Kidney epithelial cell (primary cell): ENCODE measurements at places on chromosomes 16 and 17. TPM values are rescaled to one million over a fixed set of nuclear protein-coding genes. Genes with fewer than 3 reads are reported as not detected.

Gene HP
- total RNA-seq, result not detected in 2 replicates

Gene NHLRC4
- 0.46 and 2.3 TPM in 2 replicates for total RNA-seq

Gene OTOA
- 0.07 and 0.17 TPM in 2 replicates for total RNA-seq

Gene FBXW10
- not detected in 2 replicates for total RNA-seq

Gene CALB2
- total RNA-seq, result 5.0 and 6.2 TPM in 2 replicates

Gene MEIOB
- 5.0 and 6.2 TPM in 2 replicates for total RNA-seq

Gene RNF135
- 11.1 and 11.8 TPM in 2 replicates for total RNA-seq

Gene RNPS1
- 243 and 268 TPM in 2 replicates for total RNA-seq

GRCh38 chr17:72034000-72034399, 86.8 kb upstream of the SOX9 start:
- DNase-seq, result no peak

DNA sequence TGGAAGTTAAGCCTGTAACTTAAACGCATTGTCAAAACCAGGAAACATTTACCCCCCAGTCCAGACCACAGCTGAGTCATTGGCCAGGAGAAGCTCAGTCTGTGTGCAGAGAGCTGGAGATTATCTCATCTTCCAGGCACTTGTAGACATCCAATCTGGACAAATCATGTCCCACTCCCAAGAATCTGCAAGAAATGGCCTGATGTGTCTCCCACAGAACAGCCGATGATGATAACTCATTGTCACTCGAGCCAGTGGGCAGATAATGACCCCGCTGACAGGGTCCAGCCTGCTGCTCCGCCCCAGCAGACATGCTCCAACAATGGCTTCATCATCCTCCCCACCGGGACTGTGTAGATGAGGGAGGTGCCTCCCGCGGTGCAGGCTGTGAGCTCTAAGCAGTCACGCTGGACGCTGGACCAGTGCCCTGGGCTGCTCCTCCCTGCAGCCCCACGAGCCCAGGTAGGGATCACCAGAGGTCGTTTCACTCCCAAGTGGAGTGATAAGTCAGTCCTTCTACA, 322.5 kb downstream of the C16orf95 start:
- DNase-seq, result peak; percentile 96

DNA sequence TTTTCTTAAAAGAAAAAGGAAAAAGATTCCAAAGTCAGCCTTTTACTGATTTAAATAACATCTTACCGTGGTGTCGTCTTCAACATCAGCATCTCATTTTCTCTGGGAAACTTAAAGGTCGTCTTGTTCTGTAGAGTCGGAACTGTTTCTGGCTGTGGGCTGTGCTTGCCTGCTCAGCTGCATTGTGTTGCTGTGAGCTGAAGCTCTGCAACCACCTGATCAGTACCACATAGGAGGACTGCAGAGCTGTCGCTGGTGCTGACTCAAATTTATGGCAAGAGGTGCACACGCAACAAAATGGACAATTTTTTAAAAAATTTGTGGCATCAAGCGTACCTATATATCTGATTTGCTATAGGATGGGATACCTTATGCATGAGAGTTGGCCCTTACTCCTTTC, at the start of gene OMG:
Gene OMG, minus strand, starts transcription at position 150 of the 400 bp plus-strand sequence. CDS start 908 bp downstream, outside the sequence.
- DNase-seq, result no peak

DNA sequence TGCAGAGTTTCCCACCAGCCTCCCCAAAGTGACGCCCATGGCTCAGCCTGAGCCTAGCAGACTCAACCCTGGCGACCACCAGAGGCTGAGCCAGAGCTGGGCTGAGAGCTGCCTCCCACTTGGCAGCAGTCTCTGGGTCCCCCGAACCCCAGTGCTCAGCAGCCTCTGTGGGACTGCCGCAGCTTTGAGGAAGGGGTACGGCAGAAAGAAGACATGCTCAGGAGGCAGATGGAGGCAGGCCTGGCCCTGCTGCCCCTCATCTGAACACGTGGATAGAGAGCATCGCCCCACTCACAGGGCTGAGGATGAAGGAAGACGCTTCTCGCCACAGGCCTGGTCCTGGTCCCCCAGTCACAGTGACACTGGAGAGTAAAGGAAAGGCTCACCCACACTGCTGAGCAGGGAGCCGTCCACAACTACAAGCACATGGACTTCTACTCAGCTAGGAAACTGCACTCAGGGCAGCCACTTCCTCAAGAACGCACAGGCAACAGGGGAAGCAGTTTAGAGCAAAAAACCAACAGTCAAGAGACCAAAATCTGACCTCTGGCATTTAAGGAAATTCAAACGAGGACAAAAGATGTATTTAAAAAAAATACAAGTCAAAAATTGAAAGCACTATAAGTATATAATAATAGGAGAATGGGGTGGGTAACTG, 45.2 kb upstream of the GSG1L start:
- DNase-seq, result no peak

DNA sequence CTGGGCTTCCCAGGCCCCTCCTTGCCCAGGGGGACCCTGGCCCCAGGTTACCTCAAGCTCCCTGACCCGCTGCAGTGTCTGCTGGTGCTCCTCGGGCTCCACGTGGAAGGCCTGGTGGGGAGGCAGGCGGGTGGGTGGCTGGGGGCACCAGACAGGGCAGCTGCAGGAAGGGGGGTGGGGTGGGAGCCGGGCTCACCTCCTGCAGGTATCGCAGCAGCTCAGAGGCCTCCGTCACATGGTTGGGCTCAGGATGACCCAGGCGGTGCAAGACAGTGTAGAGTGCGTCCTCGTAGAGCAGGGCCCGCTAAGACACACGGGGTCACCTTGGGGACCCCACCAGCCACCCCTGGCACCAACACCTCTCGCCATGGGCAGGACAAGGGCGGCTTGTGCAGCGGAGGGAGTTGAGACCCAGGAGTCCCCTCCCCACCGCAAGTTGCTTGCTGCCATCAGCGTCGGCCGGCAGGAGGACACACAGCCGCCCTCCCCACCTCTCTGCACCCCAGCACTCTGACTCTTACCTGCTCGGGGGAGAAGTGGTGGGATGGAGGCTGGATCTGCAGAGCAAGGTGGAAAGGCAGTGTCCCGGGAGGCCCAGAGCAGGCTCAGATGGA, 1.1 kb downstream of the UNC13D start:
- DNase-seq, result no peak

- no peak for DNase-seq
Observed at GRCh38 chr17:44113868-44114840, 9.3 kb downstream of the HDAC5 start.

DNA sequence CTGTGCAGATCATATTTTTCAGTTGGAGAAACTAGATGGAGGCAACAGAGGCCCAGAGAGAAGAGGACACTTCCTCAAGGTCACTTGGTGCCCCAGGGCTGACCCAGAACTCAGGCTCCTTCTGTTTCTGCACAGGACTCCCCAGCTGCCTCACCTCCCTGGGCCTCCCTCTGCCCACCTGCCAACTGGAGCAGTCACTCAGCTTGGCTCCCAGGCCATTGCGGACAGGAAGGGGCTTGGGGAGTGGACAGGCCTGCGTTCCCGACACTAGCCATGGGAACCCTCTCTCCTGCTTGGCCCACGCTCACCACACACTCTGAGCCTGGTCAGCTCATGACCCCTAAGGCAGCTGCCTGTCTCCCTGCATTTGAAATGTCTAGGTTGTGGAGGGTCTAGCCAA, 78.1 kb upstream of the BRD7 start:
- no peak for DNase-seq

- DNase-seq, result no peak
Observed at GRCh38 chr16:78228704-78229103, 129.2 kb downstream of the WWOX start.

GRCh38 chr16:86319585-86320236, 190.6 kb upstream of the FOXF1 start:
- DNase-seq, result no peak

DNA sequence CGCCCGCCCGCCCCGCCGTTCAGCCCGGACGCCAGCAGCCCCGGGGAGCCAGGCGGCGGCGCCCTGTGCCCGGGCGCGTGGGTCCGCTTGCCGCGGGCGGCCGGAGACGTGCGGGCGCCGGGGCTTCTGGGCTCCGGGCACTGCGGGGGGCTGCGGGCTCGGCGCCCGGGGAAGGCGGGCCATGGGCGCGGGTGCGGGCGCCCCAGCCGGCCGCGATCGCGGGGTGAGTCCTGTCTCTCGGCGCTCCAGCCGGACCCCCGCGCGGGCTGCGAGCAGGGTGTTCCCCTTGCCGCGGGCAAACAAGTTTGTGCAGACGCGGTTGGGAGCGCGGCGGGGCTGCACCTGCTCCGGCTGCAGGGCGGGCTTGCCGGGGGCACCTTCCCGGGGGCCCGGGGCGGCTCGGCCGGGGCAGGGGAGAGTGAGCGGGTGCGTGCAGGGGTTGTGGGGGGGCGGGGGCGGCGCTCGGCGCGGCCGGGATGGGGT, 292 bp downstream of the WSCD1 start:
- no peak for DNase-seq

GRCh38 chr16:1740234-1740633, 31.1 kb downstream of the NME3 start:
- DNase-seq, result no peak

GRCh38 chr16:4270091-4270490, 2.7 kb downstream of the TFAP4 start:
- DNase-seq, result no peak

- no peak for DNase-seq
Observed at GRCh38 chr17:8799570-8800212, 526 bp upstream of the MFSD6L start.

DNA sequence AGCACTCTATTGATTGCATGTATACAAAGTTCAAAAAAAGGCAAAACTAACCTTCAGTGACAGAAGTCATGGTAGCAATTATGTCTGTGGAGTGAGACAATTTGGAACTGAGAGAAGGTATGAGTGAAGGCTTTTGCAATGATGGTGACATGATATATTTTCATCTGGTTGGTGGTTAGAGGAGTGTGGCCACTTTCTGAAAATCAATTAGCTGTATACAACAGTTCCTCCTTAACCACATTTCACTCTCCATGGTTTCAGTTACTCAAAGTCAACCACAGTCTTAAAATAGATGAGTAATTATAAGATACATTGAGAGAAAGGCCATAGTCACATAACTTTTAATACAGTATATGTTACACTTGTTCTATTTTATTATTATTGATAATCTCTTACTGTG, 26.2 kb downstream of the ADAMTS18 start:
- no peak for DNase-seq

- DNase-seq, result no peak
Observed at GRCh38 chr17:78239489-78239931, 8.1 kb downstream of the TMEM235 start.

GRCh38 chr16:8996891-8997290, 33.2 kb upstream of the USP7 start:
- DNase-seq, result no peak

DNA sequence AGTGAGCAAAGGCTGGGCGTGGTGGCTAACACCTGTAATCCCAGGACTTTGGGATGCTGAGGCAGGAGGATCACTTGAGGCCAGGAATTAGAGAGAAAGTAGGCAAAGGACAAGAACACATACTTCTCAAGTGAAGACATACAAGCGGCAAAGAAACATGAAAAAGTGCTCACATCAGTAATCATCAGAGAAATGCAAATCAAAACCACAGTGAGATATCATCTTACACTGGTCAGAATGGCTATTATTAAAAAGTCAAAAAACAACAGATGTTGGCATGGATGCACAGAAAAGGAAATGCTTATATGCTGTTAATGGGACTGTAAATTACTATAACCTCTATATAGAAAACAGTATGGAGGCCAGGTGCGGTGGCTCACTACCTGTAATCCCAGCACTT, 12.2 kb upstream of the SLX4 start:
- no peak for DNase-seq

DNA sequence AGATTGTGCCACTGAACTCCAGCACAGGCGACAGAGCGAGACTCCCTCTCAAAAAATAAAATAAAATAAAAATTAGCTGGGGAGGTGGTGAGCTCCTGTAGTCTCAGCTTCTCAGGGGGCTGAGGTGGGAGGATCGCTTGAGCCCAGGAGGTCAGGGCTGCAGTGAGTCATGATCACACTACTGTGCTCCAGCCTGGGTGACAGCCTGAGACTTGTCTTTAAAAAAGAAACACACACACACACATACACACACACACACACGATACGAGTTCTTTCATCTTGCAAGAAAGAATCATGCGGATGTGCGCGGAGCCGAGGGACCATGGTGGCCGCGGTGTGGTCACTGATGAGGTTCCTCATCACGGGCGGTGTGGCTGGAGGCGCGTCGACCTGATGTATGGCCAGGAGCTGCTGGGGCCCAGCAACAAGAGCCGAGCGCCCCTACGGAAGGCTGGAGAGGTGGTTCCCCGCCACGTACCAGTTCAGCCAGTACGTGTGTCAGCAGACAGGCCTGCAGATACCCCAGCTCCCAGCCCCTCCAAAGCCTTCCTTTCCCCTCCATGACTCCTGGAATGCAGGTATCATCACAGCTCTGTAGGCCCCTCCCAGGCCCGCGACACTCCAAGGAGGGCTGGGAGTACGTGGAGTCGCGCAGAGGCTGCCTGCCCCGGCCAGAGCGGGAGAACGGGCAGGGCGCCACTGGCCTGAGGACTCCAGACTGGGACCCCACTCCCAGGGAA, 20.7 kb downstream of the NXN start:
- no peak for DNase-seq
